Activated CD4-positive, alpha-beta T cell treated with anti-CD3 and anti-CD28 coated beads, Interleukin-2, amount 50 U/mL, for 24 hours (primary cell): ENCODE measurements at places on chromosomes 2 and 18.

- no peak for DNase-seq
Measured at GRCh38 chr2:19488009-19488691, 129.7 kb upstream of the OSR1 start.

GRCh38 chr2:147855316-147855715, 10.5 kb downstream of the ACVR2A start:
- DNase-seq: no peak

DNA sequence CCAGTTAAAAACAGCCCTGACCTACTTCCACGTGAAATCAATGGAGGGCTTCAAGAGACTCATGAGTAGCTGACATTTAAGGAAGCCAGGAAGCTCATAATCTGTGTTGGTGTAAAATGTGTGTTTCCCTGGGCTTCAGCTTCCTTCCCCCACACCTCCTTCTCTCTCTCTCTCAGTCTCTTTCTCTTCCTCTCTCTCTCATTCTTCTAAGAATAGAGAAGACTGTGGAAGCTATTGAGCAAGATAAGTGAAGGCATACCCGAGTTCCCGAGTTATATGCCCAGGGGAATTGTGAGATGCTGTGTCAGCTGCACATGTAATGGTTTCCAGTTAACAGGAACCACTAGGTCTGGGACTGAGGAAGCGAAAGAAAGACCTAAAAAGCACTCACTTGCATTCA, 199.4 kb downstream of the NYAP2 start:
- DNase-seq: no peak

GRCh38 chr2:69639266-69639665, 4.3 kb downstream of the AAK1 start:
- no peak for DNase-seq

- DNase-seq: no peak
Measured at GRCh38 chr2:173998386-173998785, 33.2 kb upstream of the SP3 start.

- no peak for DNase-seq
Measured at GRCh38 chr2:20771299-20771698, 51.6 kb downstream of the LDAH start.

GRCh38 chr2:32697156-32697555, 69.3 kb downstream of the TTC27 start:
- DNase-seq: no peak

DNA sequence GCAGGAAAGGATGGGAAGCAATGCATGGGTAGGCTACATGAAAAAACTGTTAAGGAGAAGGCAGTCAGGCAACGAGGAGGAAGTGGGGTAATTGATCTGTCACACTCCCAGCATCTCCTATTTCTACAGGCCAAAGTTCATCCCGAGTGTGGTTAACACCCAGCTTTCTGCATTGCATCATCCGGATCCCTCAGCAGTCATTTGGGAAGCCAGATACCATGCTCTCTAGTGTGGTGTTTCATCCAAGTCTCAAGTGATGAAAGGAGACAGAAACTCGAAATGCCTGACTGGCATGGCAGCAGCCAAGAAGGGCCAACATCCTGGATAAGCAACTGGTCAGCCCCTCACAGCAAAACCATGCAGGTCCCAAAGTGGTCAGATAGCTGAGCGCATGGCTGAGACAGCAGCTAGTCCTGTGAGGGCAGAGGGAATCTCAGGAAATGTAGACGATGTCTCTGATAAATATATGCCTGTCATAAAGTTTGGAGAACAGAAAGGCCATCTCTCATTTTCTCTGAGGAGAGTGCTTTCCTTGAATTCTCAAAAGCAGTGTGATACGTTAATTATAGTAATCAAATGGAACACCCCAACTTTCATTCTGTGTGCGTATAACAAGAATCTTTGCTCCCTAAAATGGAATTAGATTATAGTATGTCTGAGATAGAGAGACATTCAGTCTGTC, 24.8 kb upstream of the HNRNPA3 start:
- DNase-seq: no peak

DNA sequence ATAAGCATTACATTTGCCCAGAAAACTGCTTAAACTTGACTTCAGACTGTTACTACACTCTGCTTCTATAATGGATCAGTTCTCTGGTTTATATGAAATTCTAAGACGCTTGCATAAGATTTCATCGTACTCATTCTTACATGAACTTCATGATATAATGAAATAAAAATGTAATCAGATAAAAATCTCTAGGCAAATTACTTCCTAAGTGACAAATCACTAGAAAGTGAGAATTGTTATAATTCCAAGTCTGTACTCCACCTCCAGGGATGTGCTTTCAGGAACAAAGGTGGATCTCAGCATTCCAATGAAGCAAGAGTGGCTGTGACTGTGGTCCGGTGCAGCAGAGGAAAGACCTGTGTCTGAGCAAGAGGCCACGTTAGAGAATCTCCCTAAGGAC, 226.2 kb downstream of the PIEZO2 start:
- no peak for DNase-seq
